ENCODE measurements at places on chromosomes 12 and 14.

DNA sequence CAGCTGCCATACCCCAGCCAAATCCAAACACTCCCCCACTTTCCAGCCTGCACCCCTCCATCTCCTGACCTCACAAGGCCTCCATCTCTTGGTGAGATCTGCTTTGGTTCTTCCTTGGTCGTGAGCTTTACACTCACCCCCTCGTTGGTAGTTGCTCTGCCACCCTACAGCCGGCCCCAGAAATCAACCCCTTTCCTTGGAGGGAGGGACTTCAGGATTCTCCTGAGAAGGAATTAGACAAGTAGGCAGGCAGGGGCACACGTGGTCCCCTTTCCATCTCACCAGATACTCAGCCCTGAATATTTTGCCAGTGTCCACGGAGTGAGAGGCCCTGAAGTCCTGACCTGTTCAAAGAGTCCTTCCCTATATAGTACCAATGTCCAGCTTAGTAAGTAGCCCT is 120.0 kb upstream of the PWP1 start:
- no peak for DNase-seq

- DNase-seq = no peak
Measured at GRCh38 chr12:32049956-32050355, 56.7 kb upstream of the BICD1 start.

- DNase-seq = no peak
Measured at GRCh38 chr12:121719926-121720414, 7.4 kb downstream of the TMEM120B start.

GRCh38 chr12:47209014-47209413 is 129.3 kb upstream of the AMIGO2 start:
- DNase-seq = no peak

GRCh38 chr14:96249029-96249428 is 7.0 kb upstream of the BDKRB1 start:
- no peak for DNase-seq

DNA sequence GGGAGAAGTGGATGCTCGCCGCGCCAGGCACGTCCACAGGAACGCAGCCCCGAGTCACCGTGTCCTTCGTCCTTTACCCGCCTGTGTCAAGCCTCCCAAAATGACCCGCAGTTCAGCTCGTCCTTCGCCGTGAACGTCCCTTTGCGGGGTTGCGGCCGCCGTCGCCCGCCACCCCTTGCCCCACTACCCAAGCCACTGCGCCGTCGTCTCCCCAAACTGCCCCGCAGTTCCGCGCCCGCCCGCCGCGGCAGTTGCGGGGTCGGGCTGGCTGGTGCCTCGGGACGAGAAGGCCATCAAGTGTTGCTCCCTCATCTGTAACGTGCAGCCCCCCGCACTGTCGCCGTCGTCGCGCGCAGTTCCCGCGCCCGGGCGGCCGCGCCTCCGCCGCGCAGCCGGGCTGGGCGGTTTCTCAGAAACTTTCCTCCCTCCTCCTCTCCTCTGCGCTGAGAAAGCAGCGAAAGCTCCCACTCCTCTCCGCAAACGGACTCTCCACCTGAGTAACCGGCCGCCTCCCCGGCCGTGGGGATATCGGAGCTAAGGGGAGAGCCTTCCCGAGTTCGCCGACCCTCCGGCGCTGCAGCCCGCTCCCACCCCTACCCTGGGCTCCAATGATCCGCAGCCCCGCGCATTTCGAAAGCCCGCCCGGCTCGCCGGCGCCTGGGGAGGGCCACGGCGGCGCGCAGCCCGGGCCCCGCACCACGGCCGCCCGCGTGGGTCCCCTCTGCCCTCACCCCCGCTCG is 6.7 kb downstream of the CDKN1B start:
- peak; percentile 69 for DNase-seq

- no peak for DNase-seq
Measured at GRCh38 chr14:72613231-72613974, 280.5 kb downstream of the DPF3 start.

DNA sequence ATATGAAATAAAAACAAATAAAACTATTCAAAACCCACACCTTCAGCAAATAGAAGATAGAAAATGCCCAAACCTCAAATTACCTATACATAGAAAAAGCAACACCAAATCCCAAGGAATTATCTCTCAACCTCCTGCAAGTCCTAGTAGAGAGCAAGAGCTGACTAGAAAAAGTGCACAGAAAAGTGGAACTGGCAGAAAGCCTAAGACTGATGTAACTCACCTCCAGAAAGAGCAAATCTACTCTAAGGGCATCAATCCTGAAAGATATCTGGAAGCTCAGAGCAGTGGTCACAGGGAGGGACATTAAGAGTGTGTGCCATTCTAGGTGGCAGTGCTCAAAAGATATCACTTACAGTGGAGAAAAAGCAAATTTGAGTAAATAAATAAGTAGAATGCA is 62.1 kb upstream of the PLEKHG7 start:
- DNase-seq = no peak

DNA sequence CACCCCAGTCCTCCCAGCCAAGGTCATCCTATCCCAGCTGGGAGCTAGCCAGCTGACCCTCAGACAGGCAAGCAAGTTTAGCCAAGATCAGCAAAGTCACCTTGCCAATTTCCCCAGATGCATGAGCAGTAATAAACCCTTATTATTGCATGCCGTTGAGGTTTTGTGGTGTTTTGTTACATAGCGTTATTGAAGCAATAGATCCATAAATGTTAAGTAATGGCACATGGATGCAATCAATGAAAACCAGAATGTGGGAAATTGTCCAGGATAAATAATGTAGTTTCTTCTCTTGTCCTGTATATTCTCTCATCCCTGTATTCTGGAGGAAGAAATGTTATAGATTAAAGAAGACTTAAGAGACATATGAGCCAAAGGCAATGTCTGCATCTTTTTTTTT is 18.0 kb upstream of the TMEM260 start:
- DNase-seq = no peak

DNA sequence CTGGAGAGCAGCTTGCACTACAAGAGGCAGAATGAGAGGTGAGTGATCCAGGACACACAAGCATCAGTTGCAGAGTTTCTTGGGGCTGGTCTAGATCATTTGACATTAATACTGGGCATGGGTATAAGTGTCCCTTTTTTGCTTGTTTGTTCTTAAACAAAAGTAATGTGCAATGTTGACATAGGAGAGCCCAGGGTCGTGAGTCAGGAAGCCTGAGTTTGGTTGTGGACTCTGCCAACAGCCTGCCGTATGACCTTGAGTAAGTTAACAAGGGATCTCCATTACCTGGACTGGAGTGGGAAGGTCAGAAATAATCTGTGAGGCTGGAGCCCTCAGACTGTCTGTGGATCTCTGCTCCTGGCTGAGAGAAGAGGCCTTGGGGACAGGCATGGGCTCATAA is 170.3 kb downstream of the KCNA5 start:
- no peak for DNase-seq

GRCh38 chr12:97305651-97306050 is 157.0 kb upstream of the RMST start:
- no peak for DNase-seq

GRCh38 chr12:118841588-118841987 is 139.8 kb upstream of the SRRM4 start:
- no peak for DNase-seq

DNA sequence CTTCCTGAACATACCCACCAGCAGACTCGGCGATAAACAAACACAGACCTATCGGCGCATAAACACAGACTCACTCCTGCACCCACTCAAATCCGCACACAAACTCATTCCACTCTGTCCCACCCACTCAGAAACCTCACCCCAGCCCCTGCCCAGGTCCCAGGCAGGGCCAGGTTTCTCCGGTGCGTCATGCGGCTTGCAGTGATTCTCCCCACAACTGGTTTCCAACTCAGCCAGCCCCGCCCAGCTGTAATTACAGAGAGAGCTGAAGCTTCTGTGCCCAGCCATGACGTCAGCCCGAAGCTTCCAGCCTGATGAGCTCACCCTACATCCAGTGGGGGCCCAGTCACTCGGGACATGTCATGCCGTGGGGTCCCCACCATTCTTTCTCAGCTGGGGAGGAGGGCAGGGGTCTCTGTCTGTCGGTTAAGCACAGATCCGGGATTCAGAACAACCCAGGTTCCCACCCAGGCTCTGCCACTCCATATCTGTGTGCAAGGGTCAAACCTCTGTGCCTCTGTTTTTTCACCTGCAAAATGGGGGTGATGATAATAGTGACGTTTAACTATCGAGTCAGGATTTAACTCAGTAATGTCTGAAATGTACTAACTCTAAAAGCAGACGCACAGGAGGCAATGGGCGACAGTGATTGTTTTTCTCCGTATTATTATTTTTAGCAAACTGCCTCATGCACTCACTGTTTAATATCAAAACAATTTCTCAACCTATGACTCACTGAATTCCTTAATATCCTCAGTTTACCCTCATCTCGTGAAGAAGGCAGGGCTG is 2.3 kb upstream of the HSPB8 start:
- no peak for DNase-seq

- no peak for DNase-seq
Measured at GRCh38 chr14:72856530-72857266, 37.2 kb downstream of the DPF3 start.

GRCh38 chr12:93425736-93426411 is 15.9 kb downstream of the UBE2N start:
- no peak for DNase-seq

DNA sequence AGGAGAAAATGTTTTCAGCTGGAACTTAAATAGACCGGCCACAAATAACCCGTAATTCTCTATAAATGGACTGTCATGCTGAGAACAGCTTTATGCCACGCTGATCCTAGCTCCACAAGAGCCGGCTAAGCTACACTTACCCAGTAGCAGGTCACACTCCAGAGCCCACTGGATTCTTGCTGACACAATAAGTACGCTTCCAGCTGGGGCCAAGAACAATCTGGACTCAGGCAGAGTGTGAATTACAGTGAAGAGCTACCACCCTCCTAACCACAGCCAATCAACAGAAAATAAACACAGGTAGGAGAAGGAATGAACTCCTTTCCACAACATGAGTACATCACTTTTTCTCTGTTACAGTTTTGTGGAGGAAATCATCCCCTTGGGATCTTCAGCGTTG is 531.3 kb downstream of the GALC start:
- DNase-seq = no peak

GRCh38 chr12:126492181-126492580 is 1426.9 kb downstream of the AACS start:
- no peak for DNase-seq

GRCh38 chr12:21780786-21781185 is 6.3 kb upstream of the KCNJ8 start:
- no peak for DNase-seq

DNA sequence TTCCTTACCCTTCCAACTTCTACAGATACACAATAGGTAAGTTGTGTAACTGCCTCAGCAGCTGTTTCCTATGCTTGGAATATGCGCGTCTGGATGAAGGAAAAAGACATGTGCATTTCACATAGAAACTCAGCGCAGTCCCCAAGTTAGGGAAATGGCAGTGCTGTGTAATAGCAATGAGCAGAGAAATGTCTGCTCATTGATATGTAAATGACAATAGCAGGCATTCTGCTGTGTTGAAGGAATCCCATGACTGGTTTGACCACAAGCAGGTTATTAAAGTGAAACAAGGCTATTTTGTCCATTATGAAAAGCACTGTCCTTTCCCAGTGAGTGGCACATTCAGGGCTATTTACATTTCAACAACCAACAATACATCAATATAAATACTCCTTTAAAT is 106.6 kb downstream of the BTG1 start:
- DNase-seq = no peak

GRCh38 chr14:95289323-95290010 is 30.2 kb downstream of the CLMN start:
- no peak for DNase-seq

- no peak for DNase-seq
Measured at GRCh38 chr12:127509066-127509778, 757.7 kb upstream of the TMEM132C start.

All from stimulated activated CD8-positive, alpha-beta memory T cell treated with anti-CD3 and anti-CD28 coated beads, Interleukin-4, amount 100 ng/mL, for 48 hours (primary cell).